ENCODE measurements at places on chromosomes 1 and 21.

DNA sequence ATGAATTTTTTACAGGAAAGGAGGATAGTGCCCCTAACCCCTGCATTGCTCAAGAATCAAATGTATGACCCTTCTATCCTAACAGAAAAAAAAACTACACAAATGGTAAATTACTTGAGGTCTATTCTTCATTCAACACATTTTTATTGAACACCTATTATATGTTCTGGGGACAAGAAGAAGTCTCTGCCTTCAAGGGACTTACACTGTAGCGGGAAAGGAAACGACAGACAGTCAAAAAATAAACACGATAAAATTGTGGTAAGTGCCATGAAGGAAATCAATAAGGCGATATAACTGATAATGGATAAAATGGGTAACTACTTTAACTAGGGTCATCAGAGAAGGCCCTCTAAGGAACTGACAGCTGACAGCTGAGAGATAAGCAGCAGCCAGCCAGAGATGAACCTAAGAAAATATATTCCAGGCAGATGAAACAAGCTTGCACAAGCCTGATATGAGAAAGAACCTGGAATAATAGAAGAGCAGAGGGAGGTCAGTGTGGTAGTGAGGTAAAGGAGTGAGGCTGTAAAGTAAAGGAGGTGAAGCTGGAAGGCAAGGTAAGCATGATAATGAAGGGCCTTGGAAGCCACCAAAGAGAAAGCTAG is 66.4 kb downstream of the PHTF1 start:
- DNase-seq: no peak

- no peak for DNase-seq
These were observed 143.0 kb upstream of the GRIK3 start for GRCh38 chr1:37177230-37177864.

DNA sequence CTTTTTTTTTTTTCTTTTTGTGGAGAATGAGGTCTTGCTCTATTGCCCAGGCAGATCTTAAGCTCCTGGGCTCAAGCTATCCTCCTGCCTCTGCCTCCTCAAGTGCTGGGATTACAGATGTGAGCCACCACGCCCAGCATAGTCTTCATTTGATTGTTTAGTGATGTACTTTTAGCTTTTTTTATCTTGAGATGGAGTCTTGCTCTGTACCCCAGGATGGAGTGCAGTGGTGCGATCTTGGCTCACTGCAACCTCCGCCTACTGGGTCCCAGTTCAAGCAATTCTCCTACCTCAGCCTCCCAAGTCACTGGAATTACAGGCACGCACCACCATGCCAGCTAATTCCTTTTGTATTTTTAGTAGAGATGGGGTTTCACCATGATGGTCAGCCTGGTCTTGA is 24.0 kb upstream of the LRRC3 start:
- DNase-seq: no peak

DNA sequence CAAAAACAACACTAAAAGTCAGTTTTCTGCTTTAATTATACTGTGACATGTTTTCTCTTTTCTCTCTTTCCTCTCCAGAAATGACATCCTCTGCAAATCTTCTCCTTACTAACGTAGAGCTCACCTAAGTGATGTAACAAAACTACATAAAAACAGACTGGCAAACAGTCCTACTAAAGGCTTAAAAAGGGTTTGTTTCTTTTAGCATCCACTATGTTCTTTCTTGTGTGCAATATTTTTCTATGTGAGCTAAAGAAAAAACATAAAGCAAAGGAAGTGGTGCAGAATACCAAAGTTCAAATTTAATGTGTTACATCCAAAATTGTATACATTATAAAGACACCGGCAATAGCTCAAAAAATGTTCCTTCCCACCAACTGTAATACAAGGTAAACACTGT is 14.5 kb downstream of the USP24 start:
- DNase-seq: no peak

DNA sequence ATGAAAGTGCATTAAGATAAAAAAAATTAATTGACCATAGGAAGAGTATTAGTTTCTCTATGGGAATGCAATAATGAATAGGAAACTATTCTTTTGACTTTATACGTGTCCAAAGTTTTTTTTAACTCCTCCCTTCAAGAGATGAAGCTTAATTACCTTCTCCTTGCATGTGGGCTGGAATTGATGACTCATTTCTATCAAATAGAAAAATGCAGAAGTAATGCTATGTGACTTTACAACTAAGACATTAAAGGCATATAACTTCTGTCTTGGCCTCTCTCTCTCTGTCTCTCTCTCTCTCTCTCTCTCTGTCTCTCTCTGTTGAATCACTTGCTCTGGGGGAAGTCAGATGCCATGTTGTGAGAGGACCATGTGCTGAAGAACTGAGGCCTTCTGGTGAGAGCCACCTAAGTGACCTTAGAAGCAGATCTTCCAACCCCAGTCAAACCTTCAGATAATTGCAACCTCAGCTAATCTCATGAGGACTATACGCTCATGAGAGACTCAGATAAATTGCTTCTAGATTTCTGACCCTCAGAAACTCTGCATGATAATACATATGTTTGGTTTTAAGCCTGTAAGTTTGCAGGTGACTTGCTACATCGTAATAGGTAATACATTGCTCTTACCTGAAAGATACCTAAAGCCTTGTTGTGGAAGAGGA is 414.2 kb downstream of the KCNT2 start:
- DNase-seq: no peak

- no peak for DNase-seq
These were observed 5.5 kb upstream of the ANKRD35 start for GRCh38 chr1:145891143-145891542.

DNA sequence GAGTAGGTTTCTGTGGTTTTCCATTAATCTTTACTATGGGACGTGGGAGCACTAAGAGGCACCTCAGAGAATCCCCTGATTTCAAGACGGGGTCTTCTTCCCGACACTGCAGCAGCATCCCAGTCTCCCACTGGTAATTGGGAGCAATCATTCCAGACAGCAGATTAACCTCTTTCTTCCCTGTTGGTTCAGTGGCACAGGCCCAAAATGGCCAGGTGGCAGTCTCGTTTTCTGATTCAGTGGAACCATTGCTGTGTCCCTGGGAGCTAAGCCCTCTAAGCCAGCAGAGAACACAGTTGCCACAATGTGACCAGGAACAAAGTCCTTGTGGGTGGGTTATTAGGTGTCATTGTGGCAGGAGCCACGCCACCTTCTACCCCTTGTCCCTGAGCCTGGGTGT is 342.1 kb downstream of the MATN1 start:
- DNase-seq: no peak

GRCh38 chr1:54750596-54750995 is 13.7 kb downstream of the PARS2 start:
- no peak for DNase-seq

GRCh38 chr1:211091867-211092266 is 42.1 kb downstream of the KCNH1 start:
- no peak for DNase-seq

- DNase-seq: no peak
These were observed 19.3 kb upstream of the PTPRC start for GRCh38 chr1:198619375-198620140.

- no peak for DNase-seq
These were observed 852.9 kb upstream of the ADGRL4 start for GRCh38 chr1:79859212-79859948.

- no peak for DNase-seq
These were observed 80.7 kb downstream of the DNTTIP2 start for GRCh38 chr1:93798291-93798690.

DNA sequence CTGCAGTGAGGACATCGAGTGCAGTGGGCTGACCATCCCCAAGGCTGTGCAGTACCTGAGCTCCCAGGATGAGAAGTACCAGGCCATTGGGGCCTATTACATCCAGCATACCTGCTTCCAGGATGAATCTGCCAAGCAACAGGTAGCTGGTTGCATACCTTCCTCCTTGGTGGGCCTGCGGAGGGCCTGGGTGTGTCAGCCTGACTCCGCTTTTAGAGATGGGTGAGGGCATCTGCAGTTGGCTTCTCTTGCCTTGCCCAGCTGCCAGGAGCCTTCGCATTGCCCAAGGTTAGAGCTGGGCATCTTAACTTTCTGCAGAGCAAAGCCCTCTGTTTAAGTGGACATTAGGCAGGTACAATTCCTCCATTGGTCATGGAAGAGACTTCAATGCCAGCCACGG is 33.2 kb downstream of the PKP1 start:
- DNase-seq: no peak

GRCh38 chr1:219492717-219493116 is 120.2 kb downstream of the ZC3H11B start:
- DNase-seq: no peak

DNA sequence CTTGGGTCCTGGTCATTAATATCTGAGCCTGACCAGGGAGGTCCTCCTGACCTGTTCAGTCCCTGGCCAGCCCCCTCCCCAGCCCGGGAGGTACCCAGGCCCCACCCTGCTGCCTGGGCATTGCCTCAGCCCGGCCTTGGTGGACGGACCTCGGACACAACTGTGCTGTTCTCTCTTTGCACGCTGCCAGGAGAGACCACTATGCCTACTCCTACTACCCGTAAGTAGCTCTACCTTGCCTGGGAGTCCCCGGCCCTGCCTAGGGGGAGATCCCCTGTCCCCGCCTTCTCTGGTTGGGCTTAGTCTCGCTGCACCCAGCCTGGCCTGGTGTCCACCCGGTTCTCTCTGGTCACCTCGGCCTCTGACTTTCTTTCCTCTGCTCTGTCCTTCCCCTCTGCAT is 53.2 kb downstream of the PTPRU start:
- no peak for DNase-seq

GRCh38 chr1:204493145-204493983 is 1.2 kb downstream of the PIK3C2B start:
- no peak for DNase-seq

DNA sequence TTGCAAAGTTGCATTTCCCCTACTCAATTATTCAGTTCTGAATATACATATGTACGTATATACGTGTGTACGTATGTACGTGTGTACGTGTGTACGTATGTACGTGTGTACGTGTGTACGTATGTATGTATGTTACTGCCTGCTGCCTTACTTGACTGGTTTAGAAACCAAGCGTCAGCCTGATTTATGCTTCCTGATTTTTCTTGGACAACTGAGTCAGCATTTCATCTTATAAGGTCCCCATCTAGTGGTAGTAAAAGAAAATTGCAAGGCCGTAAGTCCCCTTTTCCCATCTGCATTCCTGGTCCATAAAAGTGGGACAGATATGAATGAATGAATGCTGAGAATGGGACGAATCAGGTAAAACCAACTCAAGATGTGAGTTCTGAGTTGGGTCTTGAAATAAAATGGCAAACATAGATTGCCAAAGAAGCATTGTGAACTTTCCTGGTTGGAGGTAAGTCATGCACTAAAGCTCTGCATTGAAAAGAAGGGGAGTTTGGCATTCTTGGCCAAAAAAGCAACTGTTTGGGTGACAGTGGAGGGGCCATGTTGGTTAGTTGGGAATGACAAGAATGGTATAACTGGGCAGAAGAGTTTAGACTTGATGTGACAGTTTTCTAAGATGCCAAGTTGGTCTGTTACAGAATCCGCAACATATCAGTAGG is 76.4 kb upstream of the DNAH14 start:
- no peak for DNase-seq

DNA sequence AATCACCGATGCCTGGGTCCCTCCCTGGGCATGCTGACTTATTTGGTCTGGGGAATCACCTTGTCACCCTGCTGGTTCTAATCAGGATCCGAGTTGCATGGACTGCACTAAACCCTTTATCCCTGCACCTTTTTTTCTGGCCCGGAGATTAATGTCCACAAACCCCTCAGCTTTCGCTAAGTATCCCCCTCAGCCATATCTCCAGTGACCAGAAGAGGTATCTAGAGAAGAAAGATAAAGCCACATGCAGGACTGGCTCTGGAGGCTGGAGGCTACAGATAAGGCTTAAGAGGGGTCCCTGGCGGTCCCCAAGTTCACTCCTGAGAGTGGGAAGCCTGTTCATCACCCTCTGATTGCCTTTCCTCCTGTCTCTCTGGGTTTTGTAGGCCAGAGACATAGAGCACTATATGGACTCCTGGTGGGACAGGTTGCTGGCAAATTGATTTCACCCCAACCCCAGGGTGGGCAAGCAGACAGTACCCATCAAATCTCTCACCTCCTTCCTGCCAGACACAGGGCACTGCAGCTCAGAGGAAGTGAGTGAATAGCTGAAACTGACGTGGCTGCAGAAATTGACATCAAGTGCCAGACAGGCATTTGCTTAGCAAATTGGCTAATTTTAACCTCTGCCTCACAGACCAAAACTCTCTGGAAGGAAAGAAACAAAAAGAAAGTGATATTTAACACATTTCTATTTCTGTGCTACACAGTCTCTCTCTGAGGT is 38.8 kb downstream of the HMGB4 start:
- DNase-seq: no peak

DNA sequence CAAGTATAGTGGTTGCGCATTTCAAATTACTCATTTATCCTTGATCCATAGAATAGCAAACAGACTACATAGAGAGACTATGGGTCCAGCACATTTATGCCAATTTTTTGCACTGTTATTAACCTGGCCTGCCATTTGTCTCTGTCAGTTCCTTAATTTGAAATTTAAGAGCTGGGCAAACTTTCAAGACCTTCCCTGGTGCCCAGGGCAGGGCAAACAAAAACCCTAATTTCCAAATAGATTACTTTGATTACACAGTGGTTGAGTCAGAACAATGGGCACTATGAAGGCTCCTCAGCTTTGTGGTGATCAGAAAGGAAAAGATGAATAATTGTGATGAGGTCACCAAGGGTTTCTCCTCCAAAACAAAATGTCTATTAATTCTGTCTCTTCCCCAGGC is 80.6 kb downstream of the TNFSF18 start:
- DNase-seq: no peak

DNA sequence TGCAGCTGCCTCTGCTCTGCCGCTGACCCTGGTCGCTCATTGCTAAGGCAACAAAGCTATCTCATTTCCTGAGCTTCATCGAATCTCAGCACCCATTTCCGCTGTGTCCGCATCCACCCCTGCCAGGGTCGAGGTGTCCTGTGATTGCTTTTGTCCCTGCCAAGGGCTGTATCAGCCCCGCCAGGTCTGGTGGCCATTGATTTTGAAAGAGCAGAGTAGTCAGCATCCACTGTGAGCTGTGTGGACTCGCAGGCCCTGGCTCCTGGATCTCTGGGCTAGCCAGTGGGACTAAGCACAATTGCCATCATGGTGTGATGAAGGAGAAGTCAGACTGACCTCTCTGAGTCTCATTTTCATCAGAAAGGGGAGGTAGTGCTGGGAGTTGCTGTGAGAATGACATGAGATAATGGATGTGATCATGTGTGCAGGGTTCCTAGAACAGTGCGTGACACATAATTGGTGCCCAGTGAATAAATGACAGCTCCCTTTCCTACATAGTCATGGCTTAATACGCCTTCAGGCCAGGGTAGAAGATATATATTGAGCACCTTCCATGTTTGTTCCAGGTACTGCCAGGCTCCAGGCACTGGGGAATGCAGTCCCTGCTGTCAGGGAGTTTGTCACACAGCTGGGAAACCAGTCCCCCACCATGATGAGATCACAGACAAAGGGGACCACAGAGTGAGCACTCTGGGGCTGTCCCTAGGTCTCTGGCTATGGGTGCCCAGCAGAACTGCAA is 32.1 kb downstream of the NAV1 start:
- no peak for DNase-seq

DNA sequence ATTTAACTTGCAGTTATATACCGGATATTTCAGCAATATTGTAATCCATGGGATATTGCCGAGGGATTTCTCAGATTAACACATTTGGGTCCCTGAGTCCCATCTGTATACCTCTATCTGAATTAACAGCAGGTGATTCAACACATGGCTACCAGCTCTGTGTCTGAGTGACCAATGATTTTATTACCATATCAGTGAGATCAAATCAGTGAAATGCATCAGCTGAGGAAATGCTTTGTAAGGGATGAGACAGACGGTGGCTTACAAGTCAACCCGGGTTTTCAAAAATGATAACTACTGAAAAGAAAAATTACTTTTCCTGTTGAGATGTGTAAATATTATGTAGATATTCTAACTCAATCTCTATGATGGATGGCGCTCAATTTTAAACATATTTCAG is 504.1 kb upstream of the PKN2 start:
- no peak for DNase-seq

GRCh38 chr21:42557420-42557819 is 43.8 kb downstream of the SLC37A1 start:
- DNase-seq: no peak
